Activated CD4-positive, alpha-beta T cell treated with anti-CD3 and anti-CD28 coated beads for 1 hour (primary cell): ENCODE measurements at places on chromosomes 5 and 9.

GRCh38 chr9:115999498-115999897, 154.1 kb upstream of the PAPPA start:
- DNase-seq, result no peak

- DNase-seq, result no peak
Observed at GRCh38 chr9:3058409-3058808, 214.5 kb upstream of the PUM3 start.

- DNase-seq, result no peak
Observed at GRCh38 chr5:11387382-11387781, 516.9 kb downstream of the CTNND2 start.

DNA sequence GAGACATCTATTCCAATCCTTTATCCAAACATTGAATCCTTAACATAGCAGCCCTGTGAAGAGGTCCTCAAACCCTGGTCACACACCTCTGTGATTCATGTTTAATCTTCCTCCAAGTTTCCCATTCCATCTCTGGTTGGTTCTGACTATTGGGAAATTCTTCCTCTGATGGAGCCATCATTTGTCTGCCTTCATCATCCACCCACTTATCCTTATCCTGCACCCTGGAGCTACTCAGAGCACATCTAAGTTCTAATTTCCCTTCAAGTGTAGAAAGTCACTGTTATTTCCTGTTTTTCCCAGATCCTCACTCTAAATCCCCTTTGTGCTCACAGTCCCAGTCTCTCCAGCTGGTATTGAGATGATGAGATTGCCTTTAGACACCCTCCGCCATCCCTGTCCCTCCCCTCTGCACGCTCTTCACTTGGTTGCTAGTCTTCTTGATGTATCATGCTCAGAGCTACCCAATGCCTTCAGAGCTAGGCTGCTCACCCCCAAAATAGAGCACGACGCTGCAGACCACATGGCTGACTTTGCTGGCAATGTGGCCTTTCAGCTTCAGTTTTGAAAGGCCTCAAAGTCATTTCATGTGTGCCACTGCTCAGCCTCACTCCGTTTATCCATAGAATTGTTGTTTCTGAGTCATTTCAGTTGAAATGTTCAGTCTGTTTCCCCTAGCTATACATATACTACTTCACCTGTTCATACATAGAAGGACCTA, 154.3 kb downstream of the PALM2AKAP2 start:
- no peak for DNase-seq

GRCh38 chr9:34612788-34613390, 992 bp upstream of the RPP25L start:
- peak; percentile 48 for DNase-seq

- DNase-seq, result no peak
Observed at GRCh38 chr9:85421641-85422040, 320.1 kb downstream of the AGTPBP1 start.

DNA sequence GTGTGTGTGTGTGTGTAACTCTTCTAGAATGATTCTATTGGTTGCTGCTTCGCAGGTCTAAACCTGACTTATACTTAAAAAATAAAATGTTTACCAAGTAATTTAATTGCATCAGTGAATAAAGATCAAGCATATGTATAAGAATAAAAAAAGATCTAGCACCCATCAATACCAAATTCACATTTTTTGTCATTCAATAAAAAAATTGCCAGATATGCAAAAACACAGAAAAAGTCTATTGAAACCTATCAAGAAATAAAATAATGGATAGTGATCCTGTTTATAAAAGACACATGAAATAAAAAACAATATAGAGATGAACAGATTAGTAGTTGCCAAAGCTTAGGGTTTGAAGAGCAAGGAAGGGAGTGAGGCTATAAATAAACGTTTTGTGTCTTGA, 2095.0 kb upstream of the ACO1 start:
- no peak for DNase-seq

GRCh38 chr5:123628860-123629544, 117.0 kb downstream of the CSNK1G3 start:
- DNase-seq, result no peak

DNA sequence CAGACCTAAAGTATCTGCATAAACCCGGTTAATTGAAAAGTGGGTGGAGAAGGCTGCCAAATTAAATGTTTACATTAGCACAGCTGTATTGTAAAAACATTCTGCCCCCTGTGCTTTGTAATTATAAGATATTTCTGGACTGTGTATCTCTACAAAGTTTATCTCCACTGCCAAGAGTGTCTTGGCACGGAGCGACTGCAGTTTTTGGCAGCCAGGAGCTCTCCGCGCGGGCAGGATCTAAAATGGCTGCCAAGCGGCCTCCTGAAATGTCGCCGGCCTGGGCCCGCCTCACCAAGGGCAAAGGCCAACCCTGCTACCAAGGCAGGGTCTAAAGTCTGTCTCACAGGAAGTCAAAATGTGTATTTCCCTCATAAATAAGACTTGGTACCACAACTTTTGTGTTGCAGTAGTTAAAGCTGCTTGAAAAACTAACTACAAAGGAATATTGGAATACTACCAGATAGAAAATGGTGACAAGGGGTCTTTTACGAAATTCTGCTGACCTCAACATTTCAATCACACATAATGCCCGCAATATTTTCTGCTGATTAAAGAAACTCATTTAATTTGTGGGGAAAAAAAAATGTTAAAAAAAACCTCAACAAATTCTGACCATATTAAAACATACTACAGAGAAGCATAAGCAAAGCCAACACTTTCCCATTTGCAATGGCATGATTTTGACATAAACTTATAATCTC, 110.4 kb downstream of the NFIB start:
- DNase-seq, result no peak

- DNase-seq, result no peak
Observed at GRCh38 chr9:18979367-18979766, 53.6 kb downstream of the SAXO1 start.

DNA sequence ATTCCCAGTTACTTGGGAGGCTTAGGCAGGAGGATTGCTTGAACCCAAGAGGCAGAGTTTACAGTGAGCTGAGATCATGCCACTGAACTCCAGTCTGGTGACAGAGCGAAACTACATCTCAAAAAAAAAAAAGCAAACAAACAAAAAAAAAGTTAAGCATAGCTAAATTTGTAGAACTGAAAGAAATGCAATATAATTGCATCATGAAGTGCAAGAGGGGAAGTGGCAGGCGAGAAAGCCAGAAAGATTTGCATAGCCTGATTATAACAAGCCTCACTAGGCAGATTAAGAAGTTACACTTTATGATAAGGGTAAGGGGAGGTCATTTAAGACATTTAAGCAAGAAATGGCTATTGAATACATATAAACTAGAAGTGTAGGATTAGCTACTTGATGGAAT, 187.1 kb downstream of the EDIL3 start:
- DNase-seq, result no peak

- no peak for DNase-seq
Observed at GRCh38 chr5:55308254-55308836, 556 bp downstream of the MTREX start.

GRCh38 chr5:82246960-82247574, 31.1 kb downstream of the RPS23 start:
- DNase-seq, result no peak

DNA sequence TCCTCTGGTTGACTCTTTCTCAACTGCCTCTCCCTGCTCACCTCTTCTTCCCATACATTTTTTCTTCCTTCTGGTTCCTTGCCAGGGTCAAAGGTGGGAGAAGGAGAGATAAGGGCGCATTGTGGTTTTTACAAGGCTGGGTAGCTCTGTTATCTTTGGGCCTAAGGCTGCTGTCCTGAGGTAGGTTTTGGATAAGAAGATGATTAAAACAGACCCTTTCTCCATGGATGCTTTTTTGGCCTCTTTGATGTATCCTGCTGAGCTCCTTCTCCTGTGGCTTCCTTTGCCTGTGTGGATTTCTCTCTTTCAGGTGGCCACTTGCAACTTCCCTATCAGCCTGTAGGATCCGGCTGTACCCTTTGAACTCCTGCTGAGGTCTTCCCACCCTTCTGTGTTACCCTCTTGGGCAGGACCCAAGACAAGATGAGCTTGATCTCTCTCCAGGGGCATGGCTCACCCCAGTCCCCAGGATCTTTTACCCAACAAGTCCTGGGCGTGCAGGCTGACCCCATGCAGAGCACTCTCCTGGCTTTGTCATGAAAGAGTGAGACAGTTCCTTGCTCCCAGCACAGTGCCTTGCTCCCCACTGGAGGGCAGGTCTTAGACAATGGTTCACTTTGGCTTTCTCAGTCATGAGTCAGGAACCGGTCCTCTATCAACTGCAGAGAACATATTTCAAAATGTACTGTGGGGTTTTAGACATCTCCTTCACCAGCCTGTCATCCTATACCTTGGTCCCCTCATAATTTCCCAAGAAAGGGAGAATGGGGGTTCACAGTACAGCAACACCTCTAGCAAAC, 197.9 kb downstream of the TLE4 start:
- no peak for DNase-seq

GRCh38 chr5:74441616-74442015, 198.9 kb downstream of the ENC1 start:
- DNase-seq, result no peak

DNA sequence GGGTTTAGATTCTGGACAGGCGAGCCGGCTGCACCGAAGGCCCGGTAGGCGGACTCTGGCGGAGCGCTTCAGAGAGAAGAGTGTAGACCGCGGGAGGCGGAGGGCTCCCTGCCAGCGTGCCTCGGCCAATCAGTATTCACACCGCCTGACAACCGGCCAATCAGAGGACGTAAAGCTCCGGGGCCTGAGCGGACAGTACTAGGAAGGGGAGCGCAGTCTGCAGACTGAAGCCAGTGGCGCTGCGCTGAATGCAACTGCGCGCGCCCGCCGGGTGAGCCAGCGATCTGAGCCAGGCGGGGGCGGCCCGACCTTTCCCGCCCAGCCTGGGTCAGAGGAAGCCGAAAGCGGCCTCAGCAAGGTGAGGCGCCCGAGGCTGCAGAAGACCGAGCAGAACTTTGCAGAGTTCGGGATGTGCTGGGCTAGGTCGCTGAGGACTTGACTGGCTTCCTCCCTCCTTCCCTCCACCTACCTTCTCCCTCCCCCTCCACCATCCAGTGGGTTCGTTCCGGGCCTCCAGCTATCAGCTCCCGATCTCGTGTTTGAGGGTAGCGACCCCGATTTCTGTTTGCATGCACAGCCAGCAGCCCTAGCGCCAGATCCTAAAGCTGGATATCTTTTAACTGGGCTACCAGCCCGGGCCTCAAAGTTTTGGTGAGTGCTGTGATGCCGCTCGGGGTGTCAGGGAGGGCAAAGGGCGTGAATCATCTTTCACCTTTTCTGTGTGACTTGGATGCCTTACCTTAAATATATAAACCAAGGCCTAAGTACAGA, at the start of gene DMRT2:
DMRT2 (plus strand) TSS at position 233 of the 771 bp plus-strand sequence. CDS start 1,257 bp downstream, outside the sequence.
- no peak for DNase-seq

GRCh38 chr5:165305596-165305995, 1800.2 kb downstream of the MAT2B start:
- no peak for DNase-seq
